ENCODE measurements at places on chromosomes 4 and X.

- DNase-seq = no peak
These were observed 29.3 kb downstream of the AFAP1 start for GRCh38 chr4:7910263-7910896.

GRCh38 chrX:3713937-3714434, 537 bp upstream of the PRKX start:
- no peak for DNase-seq

GRCh38 chr4:7878323-7878722, 61.3 kb downstream of the AFAP1 start:
- DNase-seq = no peak

DNA sequence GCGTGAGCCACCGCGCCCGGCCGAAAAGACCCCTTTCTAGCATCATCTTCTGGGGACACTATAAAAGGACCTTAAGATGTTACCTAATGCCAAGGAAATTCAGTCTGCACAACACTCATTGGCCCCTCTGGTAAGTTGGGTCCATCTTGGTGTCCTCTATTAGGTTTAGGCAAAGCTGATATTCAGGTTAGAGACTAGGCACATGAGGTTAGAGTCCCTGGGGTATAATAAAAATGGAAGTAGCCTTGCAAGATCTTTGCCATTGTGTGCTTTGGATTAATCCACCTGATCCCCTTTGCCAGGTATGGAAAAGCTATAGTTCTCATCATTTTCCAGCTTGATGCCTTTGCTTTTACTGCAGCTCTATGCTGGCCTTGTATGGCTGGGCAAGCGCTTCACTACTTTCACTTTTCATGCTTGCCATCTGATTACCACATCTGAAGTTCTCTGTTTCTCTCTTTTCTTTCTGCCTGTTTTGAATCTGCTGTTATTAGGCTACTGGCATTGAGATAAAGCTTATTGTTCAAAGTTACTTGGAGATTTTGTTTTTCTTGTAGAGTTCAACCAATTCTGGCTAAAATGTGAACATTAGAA, 5.4 kb upstream of the ADH4 start:
- no peak for DNase-seq

DNA sequence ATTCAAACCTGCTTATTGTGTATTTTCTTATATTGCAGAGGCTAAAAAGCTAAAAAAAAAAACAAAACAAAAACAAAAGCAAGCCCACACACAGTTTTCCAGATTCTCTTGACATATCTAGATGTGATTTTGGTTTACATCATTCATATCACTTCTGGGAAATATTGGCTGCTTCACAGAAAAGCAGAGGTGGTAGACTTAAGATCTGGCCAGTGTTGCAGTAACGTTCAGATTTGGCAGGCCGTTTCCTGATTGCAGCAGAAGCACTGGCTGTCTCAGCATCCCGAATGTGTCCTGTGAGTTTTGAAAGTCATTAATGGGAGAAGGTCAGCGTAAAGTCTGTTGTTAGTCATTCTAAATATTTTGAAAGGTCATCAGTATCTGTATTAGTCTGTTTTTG, 2062.0 kb downstream of the ARAP2 start:
- no peak for DNase-seq

DNA sequence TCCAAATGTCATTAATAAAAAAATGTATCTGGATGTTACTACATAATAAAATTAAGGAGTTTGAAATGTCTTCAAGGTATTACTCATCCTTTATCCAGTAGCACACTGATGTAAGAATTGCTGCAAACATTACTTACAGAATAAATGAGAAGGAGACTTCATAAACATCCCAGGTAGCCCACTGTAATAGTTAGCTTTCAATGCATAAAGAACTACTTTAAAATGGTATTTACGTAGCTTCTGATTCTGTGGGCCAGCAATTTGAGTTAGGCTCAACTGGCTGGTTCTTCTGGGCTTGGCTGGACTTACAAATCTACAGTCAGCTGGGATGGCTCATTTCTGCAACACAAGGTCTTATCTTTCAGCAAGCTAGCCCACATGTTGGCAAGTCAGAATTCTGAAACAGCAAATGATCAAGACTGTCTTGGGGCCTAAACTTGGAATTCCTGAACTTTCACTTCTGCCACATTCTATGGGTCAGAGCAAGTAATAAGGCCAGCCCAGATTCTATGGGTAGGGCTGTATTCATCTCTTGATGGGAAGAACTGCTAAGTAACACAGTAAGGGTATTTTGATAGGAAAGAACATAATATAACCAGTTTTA, 522.5 kb downstream of the IQCM start:
- no peak for DNase-seq

DNA sequence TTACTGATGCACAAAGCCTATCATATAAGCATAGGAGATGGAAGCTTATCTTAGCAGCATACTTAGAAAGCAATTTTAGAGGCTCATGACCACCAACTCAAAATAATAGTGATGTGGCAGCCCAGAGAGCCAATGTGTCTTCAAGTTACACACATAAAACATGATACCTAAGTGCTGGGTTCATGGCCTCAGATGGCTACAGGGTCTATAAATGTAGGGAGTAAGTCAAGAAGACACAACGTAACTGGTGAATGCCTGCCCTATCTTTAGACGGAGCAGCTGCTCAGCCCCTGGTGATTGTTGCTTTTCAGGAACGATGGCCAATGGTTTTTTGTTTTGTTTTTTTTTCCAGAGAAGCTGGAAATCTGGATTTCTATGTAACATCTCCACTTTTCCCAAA, 42.8 kb downstream of the RNF150 start:
- no peak for DNase-seq

DNA sequence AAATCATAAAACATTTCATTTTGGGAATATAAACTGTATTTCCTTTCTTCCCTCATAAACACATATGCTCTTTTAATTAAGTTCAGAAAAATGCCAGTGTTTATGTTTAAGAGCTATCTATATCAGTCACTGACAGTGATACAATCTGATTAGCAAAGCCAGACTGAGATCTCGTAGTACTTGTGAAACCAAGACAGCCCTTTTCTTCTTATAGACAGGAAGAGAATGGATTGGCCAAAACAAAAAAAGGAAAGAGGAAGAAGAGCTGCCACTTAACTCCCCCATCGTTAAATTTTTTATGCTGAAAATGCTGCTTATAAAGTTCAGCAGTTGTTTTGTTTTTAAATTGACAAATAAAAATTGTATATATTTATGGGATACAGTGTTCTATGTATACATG, 87.4 kb downstream of the PLAC1 start:
- DNase-seq = no peak

- DNase-seq = no peak
These were observed 1094.7 kb upstream of the TENM3 start for GRCh38 chr4:181148470-181148869.

DNA sequence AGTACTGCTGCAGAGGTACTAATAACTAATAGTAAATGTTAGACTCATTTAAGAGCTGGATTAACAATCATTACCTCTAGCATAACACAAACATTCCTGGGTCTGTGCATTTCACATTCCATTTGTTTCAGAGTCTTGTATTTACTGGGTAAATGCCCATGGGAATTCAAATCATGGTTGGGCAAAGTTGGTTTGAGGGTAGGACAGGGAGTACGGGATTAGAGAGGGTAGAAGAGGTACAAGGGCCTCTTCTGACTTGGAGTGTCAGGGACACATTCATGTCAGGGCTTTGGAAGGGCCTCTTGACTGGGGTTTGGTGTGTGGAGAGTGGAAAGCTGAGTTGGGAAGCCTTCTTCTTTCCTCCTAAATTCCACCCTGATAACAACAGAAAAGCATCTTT, 65.9 kb downstream of the WWC2 start:
- no peak for DNase-seq

- no peak for DNase-seq
These were observed 6.8 kb upstream of the FGF2 start for GRCh38 chr4:122819708-122820449.

DNA sequence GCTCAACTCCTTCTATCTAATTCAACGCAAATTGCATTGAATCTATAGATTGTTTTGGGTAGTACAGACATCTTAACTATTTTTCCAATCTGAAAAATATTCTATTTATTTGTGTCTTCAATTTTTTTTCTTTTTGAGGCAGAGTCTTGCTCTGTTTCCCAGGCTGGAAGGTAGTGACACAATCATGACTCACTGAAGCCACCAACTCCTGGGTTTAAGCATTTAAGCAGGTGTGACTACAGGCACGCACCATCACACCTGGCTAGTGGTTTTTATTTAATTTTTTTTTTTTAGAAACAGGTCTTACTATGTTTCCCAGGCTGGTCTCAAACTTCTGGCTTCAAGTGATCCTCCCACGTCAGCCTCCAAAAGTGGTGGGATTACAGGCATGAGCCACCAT, 98.3 kb downstream of the GK start:
- no peak for DNase-seq

- DNase-seq = no peak
These were observed 22.3 kb upstream of the RASGEF1B start for GRCh38 chr4:81494031-81494431.

GRCh38 chr4:18192901-18193300, 171.3 kb upstream of the LCORL start:
- DNase-seq = no peak

GRCh38 chrX:28979877-28980276, 392.6 kb downstream of the IL1RAPL1 start:
- no peak for DNase-seq

DNA sequence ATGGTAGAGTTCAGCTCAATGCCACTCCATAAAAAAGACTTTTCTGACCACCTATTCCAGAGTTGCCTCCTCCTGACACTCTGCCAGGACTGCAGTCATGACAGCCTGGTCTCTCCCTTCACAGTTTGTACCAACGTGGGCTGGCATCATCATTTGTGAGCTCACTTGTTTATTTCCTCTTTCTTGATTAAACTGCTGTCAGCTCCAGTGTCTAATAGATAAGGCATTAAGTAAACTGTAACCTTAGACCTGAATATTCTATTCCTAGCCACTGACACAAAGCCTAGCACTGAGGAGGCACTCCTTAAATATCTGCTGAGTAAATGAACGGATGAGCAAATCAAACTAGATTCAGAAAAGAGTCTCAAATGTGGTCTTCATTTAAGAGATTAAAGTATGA, 48.7 kb downstream of the DDX60 start:
- no peak for DNase-seq

DNA sequence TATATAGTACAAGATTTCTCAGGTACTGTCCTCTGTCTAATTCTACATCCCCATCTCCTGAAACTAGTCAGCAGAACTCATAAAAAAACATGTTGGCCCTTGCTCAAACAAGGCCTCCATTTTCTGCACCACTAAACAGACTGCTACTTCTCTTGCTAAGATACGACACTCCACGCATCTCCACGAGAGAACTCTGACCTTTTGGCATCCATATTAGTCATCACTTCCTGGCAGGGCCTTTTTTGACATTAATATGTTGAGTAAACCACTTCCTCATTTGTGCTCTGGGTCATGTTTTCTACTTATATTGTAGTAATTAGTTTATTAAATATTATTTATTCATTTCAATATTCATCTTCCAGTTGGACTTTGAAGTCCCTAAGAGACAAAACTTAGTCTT, 65.6 kb downstream of the DCAF8L1 start:
- DNase-seq = no peak

DNA sequence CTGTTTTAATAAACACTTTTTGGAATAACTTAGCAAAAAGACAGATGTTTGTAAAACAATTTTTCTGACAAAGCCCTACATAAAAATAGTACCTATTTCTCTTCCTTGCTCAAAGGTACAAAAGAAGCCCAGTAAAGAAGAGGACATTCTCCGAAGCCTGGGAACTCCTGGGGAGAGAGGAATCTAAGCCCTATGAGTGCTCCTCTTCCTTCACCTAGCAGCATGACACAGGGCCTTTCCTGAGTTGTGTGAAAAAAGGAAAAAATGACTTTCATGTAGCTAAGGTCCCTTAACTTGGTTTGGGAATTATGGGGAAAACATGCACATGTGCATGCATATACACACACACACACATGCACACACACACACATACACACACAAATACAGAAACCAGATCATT, 586.9 kb downstream of the TMA16 start:
- DNase-seq = no peak

DNA sequence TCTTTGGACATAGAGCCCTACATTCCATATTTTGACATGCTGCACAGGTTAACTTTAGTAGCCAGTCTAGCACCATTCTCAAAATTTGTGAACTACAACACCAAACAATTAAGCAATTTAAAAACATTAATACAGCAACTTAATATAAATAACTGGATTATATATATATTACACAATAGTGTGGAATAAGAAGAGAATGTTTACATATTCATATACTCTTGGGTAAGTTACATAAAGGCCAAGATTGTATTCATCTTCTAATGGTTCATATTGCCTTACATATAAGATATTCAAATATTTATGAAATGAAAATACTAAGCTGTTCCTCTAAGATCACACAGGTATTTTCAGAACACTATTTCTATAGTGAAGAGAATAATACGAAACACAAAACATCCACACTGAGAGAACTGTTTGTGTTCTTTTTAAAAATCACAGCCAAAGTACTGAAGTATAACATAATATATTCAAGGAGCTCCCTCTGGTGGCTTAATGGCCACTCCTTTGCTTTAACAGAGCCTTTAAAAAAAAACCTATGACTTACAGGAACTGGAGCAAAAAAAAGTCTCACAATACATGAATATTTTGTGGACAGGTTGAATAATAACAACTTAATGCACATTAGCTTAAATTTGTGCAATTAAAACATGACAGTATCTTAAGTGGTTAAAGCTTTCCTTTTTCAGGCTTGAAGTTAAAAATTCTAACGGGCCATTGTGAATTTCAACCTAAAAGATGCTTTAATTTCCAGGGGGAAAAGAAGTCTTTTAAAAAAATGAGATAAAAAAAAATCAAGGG, 46.2 kb downstream of the NEK1 start:
- no peak for DNase-seq

- no peak for DNase-seq
These were observed 1038.0 kb downstream of the PCDH19 start for GRCh38 chrX:99371976-99372595.
